Activated T-helper 2 cell treated with anti-CD3 and anti-CD28 coated beads, Interferon-gamma antibody, Interleukin-2, Interleukin-4, amounts not matched to agents 10 μg/mL and 5 μg/mL and 100 μg/mL, durations not matched to agents 14 hours and 24 hours and 36 hours (primary cell): ENCODE measurements at places on chromosomes 2 and 18. TPM values are rescaled to one million over a fixed set of nuclear protein-coding genes. Genes with fewer than 3 reads are reported as not detected.
A peak's percentile ranks its signal among the peaks of the same experiment; 100 is the strongest.

CYTIP gene
- total RNA-seq: 199 and 206 TPM in 2 replicates

TRIM43 gene
- 0.11 and 0.25 TPM in 2 replicates for total RNA-seq

TRIB2 gene
- 3.9 TPM in 2 replicates for total RNA-seq

ERMN gene
- 1.9 and 2.0 TPM in 2 replicates for total RNA-seq

SOCS6 gene
- total RNA-seq: 3.8 and 4.5 TPM in 2 replicates

REG3G gene
- total RNA-seq: not detected in 2 replicates

UGT1A8 gene
- total RNA-seq: not detected in 2 replicates

DNA sequence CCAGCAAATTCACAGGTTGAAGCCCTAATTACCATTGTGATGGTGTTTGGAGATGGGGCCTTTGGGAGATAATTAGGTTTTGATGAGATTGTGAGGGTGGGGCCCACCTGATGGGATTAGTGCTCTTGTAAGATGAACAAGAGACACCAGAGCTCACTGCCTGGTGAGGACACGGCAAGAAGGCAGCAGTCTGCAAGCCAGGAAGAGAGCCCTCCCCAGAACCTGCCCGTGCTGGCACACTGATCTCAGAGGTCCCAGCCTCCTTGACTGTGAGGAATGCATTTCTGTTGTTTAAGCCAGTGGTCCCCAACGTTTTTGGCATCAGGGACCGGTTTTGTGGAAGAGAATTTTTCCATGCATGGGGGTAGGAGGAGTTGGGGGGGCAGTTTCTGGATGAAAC is 240.7 kb downstream of the KLHL29 start:
- DNase-seq: no peak

- DNase-seq: no peak
Observed at GRCh38 chr2:197248623-197249022, 62.0 kb downstream of the ANKRD44 start.

DNA sequence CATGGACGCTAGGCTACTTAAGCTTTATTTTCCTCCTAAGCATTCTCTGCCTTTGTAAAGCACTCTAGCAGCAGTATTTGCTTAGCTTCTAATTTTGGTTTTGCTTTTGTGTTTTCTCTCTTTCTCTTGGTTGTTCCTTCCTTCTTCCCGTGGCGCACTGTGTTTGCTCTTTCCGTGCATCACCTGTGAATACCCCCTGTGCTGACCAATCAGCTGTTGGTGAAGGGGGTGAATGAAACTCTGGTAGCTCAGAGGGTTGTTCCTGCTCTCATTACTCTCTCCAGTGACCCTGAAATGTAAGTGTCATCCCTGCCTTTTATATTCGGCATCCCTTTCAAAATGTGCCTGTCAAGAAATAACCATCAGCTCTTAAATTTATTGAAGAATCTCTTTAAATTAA is 45.5 kb upstream of the TNFRSF11A start:
- DNase-seq: no peak

DNA sequence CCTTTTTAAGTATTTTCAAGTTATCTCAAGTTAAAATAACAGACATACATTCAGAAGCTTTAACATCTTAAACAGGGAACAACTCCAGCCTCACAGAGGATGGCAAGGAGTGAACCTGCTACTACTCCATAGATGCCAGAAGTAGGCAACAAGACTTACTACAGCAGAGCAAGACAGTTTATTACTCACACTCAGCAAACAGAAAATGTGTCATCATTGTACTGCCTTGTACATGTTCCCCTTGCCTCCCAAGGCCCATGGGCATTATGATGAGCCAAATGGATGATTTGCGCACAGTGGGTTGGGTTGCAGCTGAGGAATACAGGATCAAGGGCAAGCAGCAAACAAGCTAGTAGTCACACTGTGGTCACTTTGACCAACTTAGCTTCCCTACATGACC is 80.6 kb upstream of the VRK2 start:
- no peak for DNase-seq

DNA sequence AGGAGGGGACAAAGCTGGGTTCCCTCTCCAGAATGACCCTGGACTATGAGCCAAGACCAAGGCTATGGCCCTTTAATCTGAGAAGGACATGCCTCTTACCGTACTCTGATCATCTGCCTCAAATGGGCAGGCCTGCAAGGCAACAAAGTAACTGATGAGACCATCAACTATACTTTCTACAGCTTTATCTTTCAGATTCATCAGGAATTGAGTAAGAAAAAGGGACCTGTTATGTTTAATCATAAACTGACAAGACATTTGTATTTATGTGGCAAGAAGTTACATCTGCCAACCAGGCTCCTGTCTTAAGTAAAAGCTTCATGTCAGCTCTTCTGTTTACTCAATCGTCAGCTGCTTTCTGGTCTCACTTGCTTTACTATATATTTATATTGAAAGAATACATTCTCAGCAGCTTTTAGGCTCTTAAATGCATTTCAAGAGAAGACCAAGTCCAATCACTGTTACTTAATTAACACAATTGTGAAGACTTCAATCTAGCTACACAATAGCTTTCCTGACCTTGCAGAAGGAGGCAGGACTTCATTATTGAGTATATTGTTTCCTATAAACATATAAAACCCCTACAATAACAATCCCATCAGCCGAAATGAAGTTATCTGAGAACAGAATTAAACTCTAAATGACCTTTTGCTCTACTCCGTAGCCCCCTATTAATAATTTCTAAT is 163.8 kb downstream of the ETAA1 start:
- no peak for DNase-seq

- no peak for DNase-seq
Observed at GRCh38 chr2:1968988-1969700, 224.8 kb upstream of the PXDN start.

DNA sequence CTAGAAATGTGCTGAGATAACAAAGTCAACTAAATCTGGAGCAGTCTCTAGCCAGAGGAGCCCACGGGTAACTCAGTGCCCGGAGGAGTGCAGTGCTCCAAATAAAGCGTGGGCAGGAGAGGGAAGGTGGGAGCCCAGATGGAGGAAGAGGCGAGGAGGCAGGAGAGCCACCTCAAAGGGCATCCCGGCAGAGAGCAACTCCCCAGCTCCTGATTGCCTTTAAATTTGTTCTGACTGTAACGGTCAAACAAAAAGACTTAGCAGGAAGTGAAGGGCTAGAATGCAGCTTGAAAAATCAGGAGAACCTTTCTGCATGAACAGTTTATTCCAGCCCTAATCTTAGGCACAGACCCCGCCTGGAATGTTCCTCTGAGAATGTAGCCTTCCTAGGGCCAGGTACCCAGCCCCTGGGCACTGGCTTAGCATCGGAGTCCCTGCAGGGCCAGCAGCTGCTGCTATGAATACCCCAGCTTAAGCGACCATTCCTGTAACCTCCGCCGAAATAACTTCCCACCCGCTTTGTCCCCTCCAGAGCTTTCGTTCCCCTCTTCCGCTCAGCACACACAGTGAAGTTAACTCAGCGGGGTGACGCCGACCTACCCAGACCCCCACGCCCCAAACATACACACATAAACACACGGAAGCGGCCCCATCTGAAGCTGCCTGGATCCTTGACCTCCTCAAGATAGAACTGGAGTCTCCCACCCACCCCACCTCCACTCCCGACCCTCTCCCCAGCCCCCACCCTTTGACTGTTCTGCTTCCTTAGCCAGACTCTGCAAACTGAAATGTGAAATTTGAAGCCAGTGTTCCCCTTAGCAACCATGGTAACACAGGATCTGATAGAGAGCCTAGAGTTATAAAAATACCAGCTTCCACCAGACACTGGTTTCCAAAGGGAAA is 123.2 kb downstream of the SMAD7 start:
- DNase-seq: no peak

DNA sequence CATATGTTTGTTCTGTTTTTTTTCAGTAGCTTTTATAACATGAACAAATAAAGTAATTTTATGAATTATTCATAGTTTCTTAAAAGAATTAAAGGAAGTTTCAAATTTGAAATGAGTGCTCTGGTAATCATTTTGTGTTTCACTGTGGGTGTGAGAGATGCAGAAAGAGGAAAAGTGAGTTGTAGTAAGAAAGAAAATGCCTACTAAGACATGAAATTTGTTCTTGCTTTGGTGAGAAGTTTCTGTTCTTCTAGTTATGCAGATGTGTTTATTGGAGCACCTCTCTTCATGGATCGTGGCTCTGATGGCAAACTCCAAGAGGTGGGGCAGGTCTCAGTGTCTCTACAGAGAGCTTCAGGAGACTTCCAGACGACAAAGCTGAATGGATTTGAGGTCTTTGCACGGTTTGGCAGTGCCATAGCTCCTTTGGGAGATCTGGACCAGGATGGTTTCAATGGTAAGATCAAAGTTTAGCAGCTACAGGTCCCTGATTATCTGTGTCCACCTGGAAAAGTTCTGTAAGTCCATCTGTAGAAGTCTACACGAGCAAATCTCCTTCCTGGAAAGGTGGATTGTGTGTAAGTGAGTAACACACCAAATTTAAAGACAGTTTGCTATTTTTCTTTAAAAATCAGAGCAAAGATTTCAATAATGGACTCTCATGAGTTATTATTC is 51.4 kb downstream of the ITGAV start:
- DNase-seq: no peak

GRCh38 chr18:51110073-51110797 is 80.2 kb downstream of the SMAD4 start:
- DNase-seq: peak; percentile 51

DNA sequence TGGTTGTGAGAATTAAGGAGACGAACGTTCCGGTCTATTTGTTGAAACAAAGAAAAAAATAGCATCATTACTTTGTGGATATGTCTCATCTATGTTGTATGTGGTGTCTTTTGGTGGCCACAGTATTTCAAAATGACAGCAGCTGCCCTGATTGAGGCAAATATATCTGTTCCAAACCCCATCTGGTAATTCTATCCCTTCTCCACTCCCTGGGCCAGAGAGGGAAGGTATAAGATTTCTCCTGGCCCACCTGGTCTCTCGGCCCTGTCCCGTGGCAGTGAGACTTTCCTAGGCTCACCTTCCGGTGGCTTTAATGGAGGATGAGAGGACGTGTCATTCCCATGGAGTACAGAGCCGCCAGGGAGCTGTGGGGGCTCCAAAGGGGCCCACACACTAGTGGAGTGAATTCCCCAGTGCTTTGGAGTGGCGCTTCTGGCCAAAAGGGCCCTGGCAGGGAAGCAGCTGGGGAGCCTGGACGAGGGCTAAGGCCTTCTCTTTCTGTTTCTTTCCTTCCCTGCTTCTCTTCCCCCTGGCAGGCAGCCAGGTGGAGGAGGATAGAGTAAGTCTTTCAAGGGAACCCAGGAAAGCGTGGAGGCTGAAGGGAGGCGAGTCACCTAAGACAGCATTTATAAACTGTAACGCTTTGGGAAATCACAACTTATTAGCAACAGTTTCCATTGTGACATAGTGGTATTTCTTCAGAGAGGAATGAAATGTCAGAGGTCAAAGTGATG is 5.6 kb downstream of the FOSL2 start:
- DNase-seq: no peak

- DNase-seq: no peak
Observed at GRCh38 chr2:71892896-71893295, 254.8 kb downstream of the CYP26B1 start.

DNA sequence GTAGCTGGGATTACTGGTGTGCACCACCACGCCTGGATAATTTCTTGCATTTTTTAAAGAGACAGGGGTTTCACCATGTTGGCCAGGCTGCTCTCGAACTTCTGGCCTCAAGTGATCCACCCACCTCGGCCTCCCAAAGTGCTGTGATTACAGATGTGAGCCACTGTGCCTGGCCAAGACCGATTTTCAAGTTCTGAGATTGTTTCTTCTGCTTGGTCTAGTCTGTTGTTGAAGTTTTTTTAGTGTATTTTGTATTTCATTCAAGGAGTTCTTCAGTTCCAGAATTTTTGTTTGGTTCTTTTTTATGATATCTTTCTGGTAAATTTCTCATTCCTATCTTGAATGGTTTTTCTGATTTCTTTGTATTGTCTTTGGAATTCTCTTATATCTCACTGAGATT is 96.4 kb downstream of the ANKRD12 start:
- no peak for DNase-seq

- no peak for DNase-seq
Observed at GRCh38 chr2:238099714-238100048, 459 bp upstream of the ESPNL start.

GRCh38 chr2:118510807-118511206 is 336.6 kb downstream of the EN1 start:
- DNase-seq: no peak

- no peak for DNase-seq
Observed at GRCh38 chr2:223854741-223855140, 17.4 kb upstream of the AP1S3 start.

- no peak for DNase-seq
Observed at GRCh38 chr2:162065767-162066166, 8.2 kb downstream of the DPP4 start.

DNA sequence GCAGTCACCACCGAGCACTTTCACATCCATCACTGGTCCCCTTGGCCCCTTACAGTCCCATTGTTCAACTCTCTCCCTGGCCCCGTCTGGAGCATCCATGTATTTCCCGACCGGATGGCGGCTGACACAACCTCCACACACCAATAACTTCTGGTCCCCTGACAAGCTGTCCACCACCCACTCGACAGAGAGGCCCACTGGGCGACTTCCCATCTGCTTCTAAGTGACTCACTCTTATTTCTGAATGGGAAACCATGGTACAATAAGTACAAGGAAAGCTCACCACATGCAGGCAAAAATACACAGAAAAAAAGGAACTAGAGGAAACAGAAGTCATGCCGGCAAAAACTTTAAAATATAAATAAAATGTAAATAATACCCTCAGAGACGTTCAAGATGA is 82.9 kb upstream of the RAB12 start:
- no peak for DNase-seq

DNA sequence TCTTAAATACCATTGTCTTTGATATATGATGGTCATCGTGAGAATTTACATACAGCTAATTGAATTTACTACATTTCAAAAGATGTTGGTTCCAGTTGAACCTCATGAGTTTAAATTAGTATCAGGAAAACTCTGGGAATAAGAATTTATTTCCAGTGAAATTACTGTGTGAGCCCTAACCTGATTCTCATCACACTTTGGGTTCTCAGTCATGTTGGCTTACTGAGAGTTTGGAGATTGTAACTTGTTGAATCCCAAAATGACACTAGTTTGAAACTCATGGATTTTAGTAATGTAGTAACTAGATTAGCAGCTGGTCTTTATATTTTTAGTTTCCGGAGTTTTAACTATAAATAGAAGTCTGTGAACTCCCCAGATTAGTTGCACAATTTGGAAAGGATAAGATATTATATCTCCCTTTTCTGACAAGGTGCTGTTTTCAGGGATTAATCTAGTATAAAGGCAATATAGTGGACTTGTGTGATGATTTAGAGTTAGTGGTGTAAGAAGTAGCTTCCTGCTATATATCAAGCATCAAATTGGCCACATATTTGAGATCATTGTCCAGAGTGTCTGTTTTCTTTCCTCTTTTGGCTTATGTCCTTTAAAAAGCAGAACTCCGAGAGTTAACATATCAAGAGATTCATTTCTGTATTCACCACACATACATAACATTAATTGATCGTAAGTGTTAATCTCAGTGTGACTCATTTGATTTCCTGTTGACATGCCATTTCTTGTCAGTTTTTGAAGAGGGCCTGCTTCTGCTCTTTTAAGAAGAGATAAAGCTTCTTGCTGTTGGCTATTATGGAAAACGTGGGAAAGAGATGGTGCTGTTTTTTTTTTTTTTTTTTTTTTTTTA is 15.7 kb downstream of the NDUFV2 start:
- no peak for DNase-seq
